Upper lobe of left lung (tissue), 6 donors: ENCODE measurements at places on chromosomes 1 and 21.
A peak's percentile ranks its signal among the peaks of the same experiment; 100 is the strongest.

DNA sequence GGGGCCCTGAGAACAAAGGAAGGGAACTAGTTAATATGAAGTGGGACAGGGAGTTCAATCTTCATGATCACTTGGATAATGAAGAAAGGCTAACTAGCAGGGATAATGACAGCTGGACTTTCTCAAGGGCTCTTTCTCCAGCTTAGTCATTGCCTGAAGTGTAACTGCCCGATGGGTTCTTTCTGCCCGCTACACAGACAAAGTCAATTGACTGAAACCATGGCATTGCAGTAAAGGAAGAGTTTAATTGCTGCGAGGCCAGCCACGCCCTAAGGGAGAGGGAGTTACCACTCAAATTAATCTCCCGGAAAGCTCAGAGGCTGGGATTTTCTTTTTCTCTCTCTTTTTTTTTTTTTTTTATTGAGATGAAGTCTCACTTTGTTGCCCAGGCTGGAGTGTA lies 16.6 kb upstream of the SLC2A5 start:
- no peaks in the 10 kb centered on the region for H3K36me3 ChIP-seq
- no peak overlapping the region for H3K27ac ChIP-seq
- no peak overlapping the region for H3K4me3 ChIP-seq
- peaks cover 24% of the 10 kb centered on the region for H3K4me1 ChIP-seq
- H3K27me3 ChIP-seq: no peaks in the 10 kb centered on the region

- no peak for DNase-seq
- no peak overlapping the region for H3K27ac ChIP-seq
- no peaks in the 10 kb centered on the region for H3K36me3 ChIP-seq
- no peaks in the 10 kb centered on the region for H3K4me1 ChIP-seq
- no peaks in the 10 kb centered on the region for H3K27me3 ChIP-seq
Measured at GRCh38 chr1:2907051-2907450, 105.6 kb upstream of the TTC34 start.

DNA sequence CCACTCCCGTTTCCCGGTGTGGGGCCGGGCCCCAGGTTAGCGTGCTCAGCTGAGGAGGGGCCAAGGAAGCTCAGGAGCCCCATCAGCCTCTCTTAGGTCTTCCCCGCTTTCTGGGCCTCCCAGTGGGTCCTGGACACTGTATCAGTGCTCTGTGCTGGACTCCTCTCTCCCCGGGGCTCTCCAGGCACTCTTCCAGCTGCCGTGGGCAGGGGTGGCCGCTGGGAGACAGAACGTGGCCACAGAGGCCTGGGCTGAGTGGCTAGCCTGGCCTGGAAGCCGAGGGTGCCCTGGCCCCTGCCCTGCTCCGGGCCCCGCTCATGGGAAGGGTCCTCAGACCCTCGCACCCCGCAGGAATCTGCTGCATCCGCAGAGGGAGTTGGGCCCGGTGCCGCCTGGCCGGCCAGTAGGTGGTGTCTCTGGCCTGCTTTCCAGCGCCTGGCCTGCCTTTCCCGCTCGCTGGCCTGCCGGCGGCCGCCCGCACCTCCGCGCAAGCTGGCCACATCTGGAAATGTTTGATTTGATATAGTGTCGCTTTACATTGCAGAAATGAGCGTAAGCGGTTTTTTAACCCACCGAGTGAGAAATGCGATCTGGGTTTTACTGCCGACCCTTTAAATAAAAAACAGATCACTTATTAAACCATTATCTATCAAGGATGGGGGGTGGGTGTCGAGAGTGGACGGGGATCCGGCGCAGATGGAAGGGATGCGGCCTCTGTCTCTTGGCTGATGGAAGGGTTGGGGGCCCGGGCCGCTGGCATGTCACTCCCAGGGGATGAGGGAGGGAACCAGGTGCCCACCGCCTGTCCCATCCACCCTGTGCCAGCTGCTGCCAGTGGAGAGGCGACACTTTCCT lies 74.4 kb upstream of the TTC34 start:
- H3K4me1 ChIP-seq: peaks cover 7% of the 10 kb centered on the region
- H3K36me3 ChIP-seq: no peaks in the 10 kb centered on the region
- no peak overlapping the region for H3K4me3 ChIP-seq
- DNase-seq: peak; percentile 87
- no peaks in the 10 kb centered on the region for H3K27me3 ChIP-seq

- peaks cover 5% of the 10 kb centered on the region for H3K4me1 ChIP-seq
- DNase-seq: no peak
- H3K4me3 ChIP-seq: no peak overlapping the region
Measured at GRCh38 chr1:95002540-95003432, 70.0 kb downstream of the ALG14 start.

DNA sequence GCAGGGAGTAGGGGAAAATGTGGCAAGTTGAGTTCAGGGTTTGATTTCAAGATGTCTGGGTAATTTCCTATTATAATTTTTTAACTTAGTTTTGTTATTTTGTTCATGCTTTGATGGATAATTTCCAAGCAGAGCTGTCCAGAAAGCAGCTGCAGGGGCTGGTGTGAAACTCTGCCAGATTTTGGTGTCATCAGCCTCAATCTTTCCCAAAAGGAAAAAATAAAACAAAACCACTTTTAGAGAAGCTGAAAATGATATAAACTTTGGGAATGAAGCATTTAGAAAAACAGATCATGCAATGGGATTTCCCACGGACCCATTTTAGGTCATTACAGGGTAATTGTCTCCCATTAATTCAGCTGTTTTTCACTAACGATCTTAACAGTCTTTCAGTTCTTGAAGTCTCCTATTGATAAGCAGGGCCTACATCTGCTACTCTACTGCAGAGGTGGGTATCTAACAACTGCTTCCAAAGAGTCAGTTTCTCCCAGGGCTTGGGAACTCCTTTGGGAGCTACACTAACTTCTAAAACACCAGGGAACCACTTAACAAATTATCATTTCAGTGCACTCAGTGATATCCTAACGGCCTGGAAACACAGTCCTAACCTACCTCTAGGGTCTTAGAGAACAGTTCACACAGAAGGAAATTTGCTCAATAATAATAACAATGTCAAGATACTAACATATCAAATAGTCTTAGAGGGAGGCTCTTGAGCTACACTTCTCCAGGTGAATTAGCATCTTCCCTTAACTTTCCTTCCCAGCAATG lies 12.3 kb downstream of the ZNF436 start:
- H3K4me3 ChIP-seq: no peak overlapping the region
- H3K27ac ChIP-seq: no peak overlapping the region
- peaks cover 38% of the 10 kb centered on the region for H3K36me3 ChIP-seq
- no peak for DNase-seq
- no peaks in the 10 kb centered on the region for H3K27me3 ChIP-seq

DNA sequence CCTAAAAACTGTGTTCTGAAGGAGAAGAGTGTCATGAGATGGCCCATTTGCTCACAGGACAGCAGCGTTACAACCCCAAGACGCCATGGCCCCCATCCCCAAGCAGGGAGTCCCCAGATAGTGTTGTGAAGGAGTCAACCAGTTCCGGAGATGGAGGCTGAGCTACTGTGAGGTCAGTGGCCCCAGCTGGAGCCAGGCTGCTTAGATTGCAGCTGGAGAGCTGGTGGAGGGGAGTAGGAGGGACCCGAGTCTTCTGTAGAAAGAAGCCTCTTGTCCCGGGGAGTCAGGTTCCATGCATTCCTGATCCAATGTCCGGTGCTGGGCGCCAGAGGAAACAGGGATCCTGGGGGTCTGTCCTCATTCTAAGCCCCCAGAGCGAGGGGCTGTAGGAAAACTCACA lies 93.5 kb upstream of the SIM2 start:
- DNase-seq: no peak
- no peaks in the 10 kb centered on the region for H3K4me1 ChIP-seq
- H3K36me3 ChIP-seq: no peaks in the 10 kb centered on the region
- H3K27me3 ChIP-seq: no peaks in the 10 kb centered on the region
- H3K27ac ChIP-seq: no peak overlapping the region

DNA sequence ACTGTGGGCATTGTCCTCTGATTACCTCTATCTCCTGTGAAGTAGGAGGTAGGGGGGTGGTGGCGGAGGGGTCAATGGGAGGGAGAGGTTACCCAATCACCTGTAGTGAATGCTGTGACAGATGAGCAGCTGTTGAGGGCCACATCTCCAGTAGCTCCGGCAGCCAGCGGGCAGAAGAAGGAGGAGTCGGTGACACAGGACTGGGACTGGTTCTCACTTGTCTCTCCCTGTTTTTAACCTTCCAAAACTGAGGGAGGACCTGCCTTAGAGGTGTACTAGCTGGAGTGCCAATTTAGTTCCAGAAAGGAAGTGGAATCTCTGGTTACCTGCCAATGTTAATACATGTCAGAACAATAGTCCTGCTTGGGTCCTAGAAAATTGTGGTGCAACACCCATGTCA lies 56.2 kb upstream of the ENAH start:
- H3K4me1 ChIP-seq: peaks cover 4% of the 10 kb centered on the region
- H3K36me3 ChIP-seq: no peaks in the 10 kb centered on the region
- DNase-seq: no peak
- no peak overlapping the region for H3K4me3 ChIP-seq

- H3K4me1 ChIP-seq: no peaks in the 10 kb centered on the region
- H3K27me3 ChIP-seq: no peaks in the 10 kb centered on the region
- H3K27ac ChIP-seq: no peak overlapping the region
Measured at GRCh38 chr1:17682400-17682799, 72.7 kb upstream of the ACTL8 start.

DNA sequence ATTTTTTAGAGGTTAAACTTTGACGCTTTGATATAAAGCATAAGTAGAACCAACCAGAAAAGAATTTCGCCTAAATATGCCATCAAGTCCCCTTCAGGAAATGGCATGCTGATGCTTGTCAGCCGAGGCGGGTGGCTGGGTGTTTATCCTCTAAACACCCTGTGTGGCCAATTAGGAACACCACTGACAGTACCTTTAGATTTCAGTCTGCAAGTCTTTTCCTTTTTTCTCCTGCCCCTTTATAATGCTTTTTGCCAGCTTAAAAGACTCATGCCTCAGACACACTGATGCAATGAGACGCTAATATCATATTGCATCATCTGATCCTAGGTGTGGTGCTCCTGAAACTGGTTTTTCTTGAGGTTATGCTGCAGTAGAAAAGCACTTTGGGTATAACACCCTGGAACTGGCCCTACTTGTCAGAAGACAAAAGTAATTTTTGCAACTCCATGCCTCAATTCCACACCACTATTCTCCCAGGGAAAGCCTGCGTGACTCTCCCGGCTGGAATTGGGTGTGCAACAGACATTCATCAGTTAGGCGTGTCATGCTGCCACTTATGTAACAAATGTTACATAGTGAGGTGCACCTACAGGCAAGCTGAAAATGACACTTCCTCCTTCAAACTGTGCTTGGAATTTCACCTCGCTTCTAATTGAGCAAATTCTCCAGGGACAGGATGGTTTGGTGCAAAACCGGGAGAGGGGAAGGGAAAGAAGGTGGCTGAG lies 2.0 kb upstream of the RCC2 start:
- peaks cover 16% of the 10 kb centered on the region for H3K4me1 ChIP-seq
- no peak for DNase-seq
- H3K27me3 ChIP-seq: no peaks in the 10 kb centered on the region
- H3K36me3 ChIP-seq: no peaks in the 10 kb centered on the region
- no peak overlapping the region for H3K4me3 ChIP-seq
- H3K27ac ChIP-seq: peak overlapping the region; percentile 46

GRCh38 chr1:161772397-161772796 lies 6.3 kb downstream of the ATF6 start:
- DNase-seq: no peak
- H3K4me1 ChIP-seq: peaks cover 25% of the 10 kb centered on the region
- no peaks in the 10 kb centered on the region for H3K27me3 ChIP-seq
- H3K4me3 ChIP-seq: no peak overlapping the region
- peak overlapping the region; percentile 37 for H3K27ac ChIP-seq

DNA sequence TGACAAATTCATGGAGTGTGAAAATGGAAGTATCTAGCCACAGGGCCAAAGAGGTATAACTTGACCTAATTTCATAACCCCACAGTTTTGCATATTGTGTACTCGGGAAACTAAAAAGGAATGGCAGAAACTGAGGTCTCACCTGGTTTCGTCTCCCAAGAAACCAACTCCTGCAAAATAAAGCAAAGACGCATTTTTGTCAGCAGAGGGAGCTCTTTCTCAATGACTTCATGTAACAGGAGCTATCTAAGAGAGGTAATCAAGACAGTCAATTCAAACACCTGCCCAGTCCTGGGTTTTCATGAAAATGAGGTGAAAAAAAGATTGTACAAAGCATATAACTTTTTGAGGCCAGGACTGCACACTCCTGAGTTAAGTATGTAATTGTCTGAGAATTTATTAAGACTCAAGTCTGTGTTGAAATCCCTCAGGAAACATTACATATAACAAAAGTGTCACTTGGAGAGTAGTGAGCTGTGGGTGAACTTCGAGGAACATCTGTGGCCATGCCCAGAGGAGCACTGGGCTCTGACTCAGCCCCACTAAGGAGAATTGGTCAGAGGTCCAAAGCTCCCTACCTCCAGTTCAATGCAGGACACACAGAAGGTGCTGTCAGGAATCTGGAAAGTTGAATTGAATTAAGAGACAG lies 17.6 kb downstream of the FCRL4 start:
- no peak overlapping the region for H3K4me3 ChIP-seq
- H3K36me3 ChIP-seq: no peaks in the 10 kb centered on the region
- no peak for DNase-seq
- no peak overlapping the region for H3K27ac ChIP-seq
